ENCODE measurements at places on chromosomes 13 and 19. TPM values are rescaled to one million over a fixed set of nuclear protein-coding genes. Genes with fewer than 3 reads are reported as not detected.
A peak's percentile ranks its signal among the peaks of the same experiment; 100 is the strongest.

- peak; percentile 69 for DNase-seq
These were observed 12.7 kb downstream of the NPAS1 start for GRCh38 chr19:47032171-47032811.

DNA sequence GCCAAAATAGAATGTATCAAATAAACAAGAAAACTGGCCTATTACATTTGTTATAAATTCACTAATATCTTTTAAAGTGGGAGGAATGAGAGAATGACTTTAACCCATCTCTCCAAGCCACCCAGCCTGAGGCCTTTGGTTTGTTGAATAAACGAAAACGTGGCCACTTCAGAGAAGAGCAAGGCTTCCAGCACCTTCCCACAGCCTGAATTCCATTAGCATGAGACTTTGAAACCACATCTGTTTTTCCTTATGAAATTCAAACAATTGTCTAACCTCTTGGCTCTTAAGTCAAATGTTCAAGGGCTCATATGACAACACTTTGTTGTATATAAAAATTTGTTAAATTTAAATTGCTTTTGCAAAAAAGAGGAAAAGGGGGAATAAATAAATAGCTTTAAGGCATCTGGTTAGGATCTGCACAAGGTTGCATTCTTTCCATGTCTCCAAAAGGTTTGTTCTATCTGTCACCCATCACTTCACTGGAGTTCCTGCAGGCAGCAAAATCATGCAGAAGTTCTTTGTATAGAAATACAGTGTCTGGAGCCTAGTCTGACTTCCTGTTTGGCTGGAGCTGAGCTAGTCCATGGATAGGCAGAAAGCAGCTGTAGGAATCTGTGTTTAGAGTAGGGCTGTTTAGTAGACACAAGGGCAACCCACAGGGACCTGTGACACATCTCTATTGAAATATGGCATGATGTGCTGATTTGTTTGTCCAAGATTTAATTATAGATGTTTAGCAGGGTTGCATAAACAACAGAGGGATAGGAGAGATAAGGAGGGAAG, 502.3 kb downstream of the KCTD12 start:
- peak; percentile 85 for DNase-seq

- no peak for DNase-seq
These were observed 128.2 kb upstream of the OBI1 start for GRCh38 chr13:78787190-78787589.

- DNase-seq, result no peak
These were observed 11.8 kb downstream of the POU2F2 start for GRCh38 chr19:42120276-42120980.

DNA sequence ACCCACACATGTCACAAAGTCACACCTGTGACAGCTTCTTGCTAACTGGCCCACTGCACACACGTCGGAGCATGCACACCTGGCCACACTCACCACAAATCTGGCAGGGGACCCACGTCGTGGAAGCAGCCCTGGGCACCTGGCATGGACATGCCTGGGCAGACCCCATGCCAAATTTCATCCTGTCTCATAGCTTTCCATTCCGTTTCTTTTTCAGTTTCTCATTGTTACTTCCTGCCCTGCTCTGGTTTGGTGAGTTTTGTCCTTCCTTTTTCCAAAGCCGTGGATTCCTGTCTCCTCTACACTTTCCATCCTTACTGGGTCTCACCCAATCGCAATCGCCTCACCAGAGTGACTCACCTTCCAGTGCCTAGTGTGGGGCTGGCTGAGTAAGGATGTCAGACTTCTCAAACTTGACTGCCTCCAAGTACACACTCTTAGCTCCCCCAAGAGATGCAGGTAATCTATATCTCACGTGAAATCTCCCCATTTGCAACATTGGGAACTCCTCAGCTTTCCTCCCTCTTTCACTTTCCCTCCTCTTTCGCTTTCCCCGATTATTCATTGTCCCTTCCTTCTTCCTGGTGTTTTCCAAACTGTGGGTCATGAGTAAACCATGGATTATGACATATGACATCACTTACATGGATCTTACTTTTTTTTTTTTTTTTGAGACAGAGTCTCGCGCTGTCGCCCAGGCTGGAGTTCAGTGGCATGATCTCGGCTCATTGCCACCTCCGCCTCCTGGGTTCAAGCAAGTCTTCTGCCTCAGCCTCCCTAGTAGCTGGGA, 1.6 kb upstream of the BBC3 start:
- peak; percentile 80 for DNase-seq

- DNase-seq, result no peak
These were observed 44.6 kb upstream of the GRTP1 start for GRCh38 chr13:113408562-113408961.

DNA sequence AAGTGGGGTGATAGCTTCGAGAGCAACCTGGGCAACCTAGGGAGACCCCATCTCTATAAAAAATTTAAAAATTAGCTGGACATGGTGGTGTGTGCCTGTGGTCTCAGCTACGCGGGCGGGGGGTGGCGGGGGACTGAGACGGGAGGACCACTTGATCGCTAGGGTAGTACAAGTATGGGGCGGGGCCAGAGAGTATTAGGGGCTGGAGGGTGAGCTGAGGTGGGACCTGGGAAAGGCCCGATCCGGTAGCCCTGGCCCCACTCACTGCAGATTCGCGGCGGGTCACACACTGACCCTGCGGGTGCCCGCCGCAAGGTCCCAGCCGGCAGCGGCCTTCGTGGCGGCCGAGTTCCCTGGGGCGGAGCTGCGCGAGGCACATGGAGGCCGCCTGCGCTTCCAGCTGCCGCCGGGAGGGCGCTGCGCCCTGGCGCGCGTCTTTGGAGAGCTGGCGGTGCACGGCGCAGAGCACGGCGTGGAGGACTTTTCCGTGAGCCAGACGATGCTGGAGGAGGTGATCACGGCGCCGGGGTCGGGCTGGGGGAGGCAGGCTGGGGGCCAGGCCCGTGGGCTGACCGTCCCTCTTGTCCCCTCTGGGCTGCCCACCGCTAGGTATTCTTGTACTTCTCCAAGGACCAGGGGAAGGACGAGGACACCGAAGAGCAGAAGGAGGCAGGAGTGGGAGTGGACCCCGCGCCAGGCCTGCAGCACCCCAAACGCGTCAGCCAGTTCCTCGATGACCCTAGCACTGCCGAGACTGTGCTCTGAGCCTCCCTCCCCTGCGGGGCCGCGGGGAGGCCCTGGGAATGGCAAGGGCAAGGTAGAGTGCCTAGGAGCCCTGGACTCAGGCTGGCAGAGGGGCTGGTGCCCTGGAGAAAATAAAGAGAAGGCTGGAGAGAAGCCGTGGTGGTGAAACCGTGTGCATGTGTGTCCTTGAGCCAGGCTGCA, 2.0 kb upstream of the ARHGAP45 start:
- peak; percentile 74 for DNase-seq

- DNase-seq, result no peak
These were observed 482.6 kb downstream of the RFC3 start for GRCh38 chr13:34300559-34300958.

- no peak for DNase-seq
These were observed 64.8 kb downstream of the UNC13A start for GRCh38 chr19:17623224-17623935.

GRCh38 chr13:43305416-43305815, 282.0 kb downstream of the DNAJC15 start:
- DNase-seq, result no peak

- DNase-seq, result no peak
These were observed 18.3 kb downstream of the SAFB start for GRCh38 chr19:5641171-5641570.

GRCh38 chr19:44822177-44822576, 13.3 kb downstream of the BCAM start:
- DNase-seq, result no peak

- DNase-seq, result no peak
These were observed 6.3 kb downstream of the FGF9 start for GRCh38 chr13:21677075-21677623.

GRCh38 chr13:33322965-33323668, 37.6 kb upstream of the STARD13 start:
- no peak for DNase-seq

- DNase-seq, result no peak
These were observed 25.7 kb downstream of the SMARCA4 start for GRCh38 chr19:10986301-10987127.

DNA sequence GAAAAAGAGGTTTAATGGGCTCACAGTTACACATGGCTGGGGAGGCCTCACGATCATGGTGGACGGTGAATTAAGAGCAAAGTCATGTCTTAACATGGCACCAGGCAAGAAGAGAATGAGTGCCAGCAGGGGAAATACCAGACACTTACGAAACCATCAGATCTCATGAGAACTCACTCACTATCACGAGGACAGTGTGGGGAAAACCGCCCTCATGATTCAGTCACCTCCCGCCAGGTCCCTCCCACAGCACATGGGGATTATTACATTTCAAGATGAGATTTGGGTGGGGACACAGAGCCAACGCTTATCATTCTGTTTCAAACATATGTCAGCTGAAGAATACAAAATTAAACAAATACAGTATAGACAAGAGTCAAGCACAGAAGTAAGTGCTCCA, 165.1 kb downstream of the PCCA start:
- DNase-seq, result peak; percentile 6

DNA sequence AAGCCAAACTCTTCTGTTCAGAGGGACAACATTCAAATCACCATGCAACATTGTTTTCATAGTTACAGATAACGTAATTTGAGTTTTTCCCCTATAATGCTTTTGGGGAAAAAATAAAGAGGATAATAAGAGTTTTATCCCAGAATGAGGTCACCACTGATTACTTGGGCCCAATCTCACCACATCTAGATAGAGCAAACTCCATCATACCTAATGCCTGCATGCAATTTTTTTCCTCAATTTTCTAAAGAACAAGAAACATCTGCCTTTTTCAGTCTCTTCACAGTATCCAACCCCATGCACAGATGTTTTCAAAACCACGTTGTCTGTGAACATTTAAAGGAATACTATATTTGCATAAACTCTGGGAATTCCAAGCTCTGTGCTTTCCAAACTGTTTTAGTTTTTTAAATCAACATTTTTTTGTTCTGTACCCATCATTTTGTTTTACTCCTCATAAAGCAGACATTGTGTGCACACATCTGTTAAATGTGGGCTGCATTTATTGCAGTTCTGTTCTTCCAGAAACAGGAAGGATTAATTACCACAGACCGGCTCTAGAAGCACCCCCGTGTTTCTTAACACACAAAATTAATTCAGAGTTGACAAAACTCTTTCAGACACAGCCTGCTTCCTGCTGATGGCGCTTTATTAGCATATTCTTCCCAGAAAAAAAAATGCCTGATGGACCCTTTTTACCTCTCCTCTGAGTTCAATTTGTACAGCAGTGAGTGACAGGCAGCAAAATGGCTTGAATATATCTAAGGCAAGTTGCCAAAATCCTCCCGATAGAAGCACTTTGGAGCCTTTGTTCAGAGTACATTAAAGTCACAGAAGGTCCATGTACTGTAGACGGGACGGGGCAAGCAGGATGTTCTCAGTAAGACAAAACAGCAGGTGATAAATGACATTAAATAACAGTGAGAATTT, 1171.9 kb downstream of the EFNB2 start:
- DNase-seq, result no peak

DNA sequence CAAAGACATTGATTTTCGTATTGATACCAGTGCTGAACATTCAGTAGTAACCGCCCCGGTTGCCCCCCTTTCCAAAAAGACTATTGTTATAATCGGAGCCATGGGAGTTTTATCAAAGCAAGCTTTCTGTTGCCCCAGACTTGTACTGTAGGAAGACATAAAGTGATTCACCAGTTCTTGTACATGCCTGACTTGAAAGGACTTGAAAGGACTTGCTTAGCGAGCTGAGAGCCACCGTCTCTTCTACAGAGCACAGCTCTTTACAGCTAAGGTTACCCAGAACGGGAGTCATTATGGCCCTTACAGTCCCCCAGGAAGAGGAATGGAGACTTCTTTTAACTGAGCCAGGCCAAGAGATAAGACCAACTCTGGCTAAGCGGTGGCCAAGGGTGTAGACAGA, 5.1 kb downstream of the ZNF816 start:
- no peak for DNase-seq

GRCh38 chr19:54481326-54481930, 8.3 kb upstream of the CDC42EP5 start:
- peak; percentile 59 for DNase-seq

- DNase-seq, result no peak
These were observed 18.3 kb upstream of the DHRS12 start for GRCh38 chr13:51822106-51822815.

DNA sequence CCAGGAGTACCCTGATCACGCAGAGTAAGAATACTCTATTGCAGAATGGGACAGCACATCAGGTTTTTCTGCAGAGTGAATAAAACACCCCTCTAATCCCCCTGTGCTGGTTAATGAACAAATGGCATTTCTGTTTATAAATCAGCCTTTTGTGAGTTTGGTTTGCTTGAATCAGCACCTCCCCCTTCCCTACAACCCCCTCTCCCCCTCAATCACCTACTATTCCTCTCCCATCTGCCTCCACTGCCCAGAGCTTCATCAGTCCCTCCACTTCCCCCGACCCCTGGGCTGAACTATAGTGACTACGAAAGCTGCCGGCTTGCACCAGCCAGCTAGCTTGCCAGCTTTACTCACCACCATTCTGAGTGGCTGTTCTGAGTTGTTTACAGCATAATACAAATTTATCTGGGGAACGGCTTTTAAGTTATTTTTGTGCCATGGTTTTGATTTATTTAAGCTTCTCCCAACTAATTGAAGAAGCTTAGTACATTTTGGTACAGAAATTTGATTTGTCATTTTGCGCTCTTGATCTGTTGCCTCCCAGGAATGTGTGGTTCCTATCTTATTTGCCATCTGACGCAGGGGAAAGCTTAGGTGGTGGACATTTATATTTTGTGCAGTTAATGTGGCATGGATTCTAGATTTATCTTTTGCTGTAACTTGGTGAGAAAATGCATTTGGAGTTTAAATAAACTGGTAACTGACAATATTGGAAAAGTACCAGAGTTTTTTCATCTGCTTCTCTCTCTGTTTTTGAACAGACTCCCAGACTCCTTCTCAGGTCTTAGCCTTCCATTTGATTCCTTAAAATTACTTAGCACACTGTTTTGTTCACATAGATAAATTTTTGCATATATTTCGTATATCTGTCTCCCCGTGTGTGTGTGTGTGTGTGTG, 41.7 kb upstream of the WDFY2 start:
- no peak for DNase-seq

DNA sequence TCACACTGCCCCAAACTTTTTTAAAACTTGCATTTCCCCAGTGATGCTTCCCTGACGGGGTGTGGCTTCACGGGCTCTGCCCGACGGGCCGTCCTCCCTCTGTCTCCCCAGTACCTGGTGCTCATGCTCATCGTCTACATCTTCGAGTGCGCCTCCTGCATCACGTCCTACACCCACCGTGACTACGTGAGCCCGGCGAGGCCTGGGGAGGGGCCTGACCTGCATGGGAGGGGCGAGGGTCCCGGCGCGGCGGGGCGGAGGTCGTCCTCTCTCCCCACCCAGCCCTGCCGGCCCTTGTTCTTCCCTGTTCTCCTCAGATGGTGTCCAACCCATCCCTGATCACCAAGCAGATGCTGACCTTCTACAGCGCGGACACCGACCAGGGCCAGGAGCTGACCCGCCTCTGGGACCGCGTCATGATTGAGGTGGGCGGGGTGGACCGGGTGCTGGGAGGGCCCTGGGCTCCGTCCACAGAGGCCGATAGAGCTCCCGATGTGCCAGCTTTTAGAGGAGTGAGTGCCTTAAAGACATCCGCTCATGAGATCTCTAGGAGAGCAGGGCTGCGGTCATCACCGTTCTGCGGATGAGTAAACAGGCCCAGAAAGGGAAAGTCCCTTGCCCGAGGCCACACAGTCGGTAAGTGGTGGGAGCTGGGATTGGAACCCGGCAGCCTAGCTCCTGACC, 6.9 kb downstream of the UPK1A start:
- peak; percentile 61 for DNase-seq

Gene SLC25A42
- 3.1 TPM for total RNA-seq

Gene CYP4F12
- 0.56 TPM for total RNA-seq

Gene ZNF112
- total RNA-seq, result 5.4 TPM

Gene NLRP11
- not detected for total RNA-seq

Gene DCLK1
- total RNA-seq, result 0.44 TPM

Gene WIZ
- total RNA-seq, result 46.5 TPM

Gene TMEM150B
- total RNA-seq, result not detected

Gene COL4A2
- total RNA-seq, result 54.6 TPM

Gene HCN2
- total RNA-seq, result 1.2 TPM

Gene EDNRB
- total RNA-seq, result not detected
